Stimulated activated CD4-positive, alpha-beta T cell treated with anti-CD3 and anti-CD28 coated beads, Interleukin-15, amount 100 ng/mL, for 1 hour (primary cell): ENCODE measurements at places on chromosomes 7 and 10.

DNA sequence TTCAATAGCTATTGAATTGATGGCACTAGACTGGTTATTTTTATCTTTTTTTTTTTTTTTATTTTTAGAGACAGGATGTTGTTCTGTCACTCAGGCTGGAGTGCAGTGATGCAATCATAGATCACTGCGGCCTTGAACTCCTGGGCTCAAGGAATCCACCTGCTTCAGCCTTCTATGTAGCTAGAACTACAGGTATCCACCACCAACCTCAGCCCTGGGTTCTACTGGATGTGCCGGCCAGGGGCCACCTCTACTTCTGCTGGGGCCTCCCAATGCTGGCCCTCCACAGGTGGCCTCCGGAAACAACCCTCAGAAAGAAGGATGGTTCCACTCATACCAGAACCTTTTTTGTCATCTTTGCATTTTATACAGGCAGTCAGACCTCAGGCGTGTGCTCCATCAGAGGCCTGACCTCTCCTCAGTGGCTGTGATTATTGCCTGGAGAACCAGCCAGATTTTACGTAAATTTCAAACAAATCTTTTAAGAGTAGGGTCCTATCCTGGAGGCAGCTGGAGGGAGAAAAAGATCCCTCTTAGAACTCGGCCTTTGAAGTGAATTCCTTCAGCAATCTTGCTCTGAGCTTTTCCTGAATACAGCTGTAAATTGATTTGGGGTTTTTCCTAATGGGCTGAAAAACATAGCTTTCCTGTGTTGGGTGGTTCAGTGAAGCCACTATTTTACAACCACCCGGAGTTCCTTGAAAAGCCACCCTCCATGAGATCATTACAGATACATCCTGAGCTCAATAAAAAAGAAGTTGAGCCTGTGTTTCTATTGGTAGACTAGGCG, 110.0 kb downstream of the SPAG6 start:
- no peak for DNase-seq

DNA sequence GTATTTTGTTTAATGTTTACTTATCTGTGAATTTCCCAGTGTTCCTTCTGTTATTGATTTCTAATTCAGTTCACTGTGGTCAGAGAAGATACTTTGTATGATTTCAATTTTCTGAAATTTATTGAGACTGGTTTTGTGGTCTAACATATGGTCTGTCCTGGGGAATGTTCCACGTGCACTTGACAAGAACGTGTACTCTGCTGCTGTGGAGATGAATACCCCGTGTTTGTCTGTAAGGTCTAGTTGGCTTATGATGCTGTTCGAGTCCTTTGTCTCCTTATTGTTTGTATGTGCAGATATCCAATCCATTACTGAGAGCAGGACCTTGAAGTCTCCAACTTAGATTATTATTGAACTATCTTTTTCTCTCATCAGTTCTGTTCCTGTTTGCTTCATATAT, 371.5 kb upstream of the MYO3A start:
- no peak for DNase-seq

DNA sequence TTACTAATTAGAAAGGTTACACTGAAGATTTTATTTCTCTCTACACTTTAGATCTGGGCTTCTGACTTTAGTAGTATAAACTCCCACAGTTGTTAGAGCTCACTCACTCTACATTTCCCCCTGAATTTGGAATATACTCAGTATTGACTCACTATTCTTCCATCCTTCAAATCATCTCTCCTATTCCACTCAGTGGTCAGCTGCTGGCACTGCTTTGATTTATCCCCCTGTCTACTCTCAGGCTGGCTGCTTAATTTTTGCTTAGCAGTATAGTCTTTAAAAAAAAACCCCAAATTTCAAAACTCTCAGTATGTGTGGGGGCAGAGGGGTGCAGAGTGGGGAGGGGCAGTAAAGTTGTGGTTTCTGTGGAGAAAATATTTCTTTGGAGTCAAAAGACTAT, 68.9 kb downstream of the CDK6 start:
- DNase-seq: no peak

- no peak for DNase-seq
These were observed 5.2 kb upstream of the ZNF22 start for GRCh38 chr10:44995581-44995913.

GRCh38 chr7:17083392-17084165, 201.8 kb upstream of the AGR3 start:
- no peak for DNase-seq
